ENCODE measurements at places on chromosomes 16 and 17.

- DNase-seq: no peak
These were observed 23.1 kb downstream of the ZFPM1 start for GRCh38 chr16:88476203-88476602.

- no peak for DNase-seq
These were observed 3.0 kb downstream of the RCVRN start for GRCh38 chr17:9902120-9902519.

DNA sequence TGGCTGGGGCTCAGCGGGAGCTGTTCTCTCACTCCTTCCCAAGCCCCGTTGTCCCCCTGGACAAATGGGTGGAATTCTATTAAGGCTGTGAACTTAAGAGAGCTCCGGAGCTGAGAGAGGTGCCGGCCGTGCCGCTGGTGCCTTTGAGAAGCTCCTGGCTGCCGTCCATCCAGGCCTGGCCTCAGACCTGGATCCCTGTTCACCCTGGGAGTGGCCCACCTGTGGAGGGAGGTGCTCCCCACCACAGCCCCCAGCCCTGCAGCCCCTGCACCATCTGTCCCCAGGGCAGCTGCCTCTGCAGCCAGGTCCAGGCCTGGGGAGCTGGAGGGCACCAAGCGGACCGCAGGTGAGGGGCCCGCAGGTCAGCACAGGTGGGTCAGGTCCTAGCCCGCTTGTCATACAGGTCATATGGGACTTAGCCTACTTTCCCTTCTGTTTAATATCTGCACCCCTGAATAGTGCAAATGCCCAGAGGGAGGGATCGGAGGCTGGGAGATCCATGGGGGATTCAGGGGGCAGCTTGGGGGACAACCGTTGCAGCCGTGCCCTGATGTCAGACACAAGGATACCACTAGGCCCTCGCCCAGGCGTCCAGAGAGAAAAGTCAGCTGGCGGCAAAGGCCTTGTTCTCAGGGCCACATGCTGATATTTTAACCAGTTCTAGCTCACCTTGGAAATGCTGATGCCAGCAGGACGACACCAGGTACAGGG, 15.2 kb upstream of the METRNL start:
- no peak for DNase-seq

GRCh38 chr17:75526555-75527270, 1.2 kb downstream of the LLGL2 start:
- no peak for DNase-seq

- DNase-seq: no peak
These were observed 26.6 kb upstream of the OR1F1 start for GRCh38 chr16:3161235-3162018.

- DNase-seq: no peak
These were observed at the start of gene PIEZO1 for GRCh38 chr16:88785106-88785924. PIEZO1 (minus strand) TSS chr16:88785220; CDS start chr16:88784964, 256 bp downstream.

GRCh38 chr16:10950393-10950792, 6.0 kb downstream of the CLEC16A start:
- DNase-seq: no peak

DNA sequence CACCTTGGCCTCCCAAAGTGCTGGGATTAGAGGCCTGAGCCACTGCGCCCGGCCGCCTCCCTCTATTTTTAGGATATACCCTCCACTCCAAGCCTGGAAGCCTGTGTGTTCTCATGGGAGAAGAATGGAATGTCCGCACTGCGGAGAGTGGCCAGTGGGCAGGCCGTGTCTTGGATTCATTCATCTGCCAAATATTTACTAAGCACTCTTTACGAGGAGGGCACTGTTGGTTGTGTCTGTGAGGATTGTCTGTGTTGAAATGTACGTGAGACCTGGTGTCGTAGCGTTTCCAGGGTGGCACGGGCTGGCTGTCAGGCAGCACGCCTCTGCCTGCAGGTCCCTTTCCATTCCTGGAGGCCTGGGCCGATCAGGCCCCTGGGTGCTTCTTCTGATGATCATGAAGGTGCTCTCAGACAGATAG, 19.2 kb downstream of the PGS1 start:
- no peak for DNase-seq

- DNase-seq: no peak
These were observed 4.1 kb downstream of the SLC16A5 start for GRCh38 chr17:75091855-75092327.

- DNase-seq: no peak
These were observed 76.0 kb upstream of the ZNF423 start for GRCh38 chr16:49931916-49932315.

- no peak for DNase-seq
These were observed 4.8 kb downstream of the MT1A start for GRCh38 chr16:56643080-56643778.
